Stimulated activated CD8-positive, alpha-beta memory T cell treated with anti-CD3 and anti-CD28 coated beads, Interleukin-4, amount 100 ng/mL, for 48 hours (primary cell): ENCODE measurements at places on chromosomes 13 and 19.
A peak's percentile ranks its signal among the peaks of the same experiment; 100 is the strongest.

GRCh38 chr19:33564836-33565338 lies 43.3 kb upstream of the PEPD start:
- no peak for DNase-seq

GRCh38 chr13:51291341-51291740 lies 48.1 kb upstream of the SERPINE3 start:
- DNase-seq, result no peak

GRCh38 chr19:29285878-29286277 lies 72.9 kb upstream of the UQCRFS1 start:
- DNase-seq, result no peak

GRCh38 chr19:42942187-42942789 lies 5.3 kb upstream of the PSG7 start:
- DNase-seq, result no peak

GRCh38 chr13:23776698-23777574 lies 112.3 kb downstream of the MIPEP start:
- no peak for DNase-seq

GRCh38 chr13:22517544-22517943 lies 663.2 kb upstream of the SGCG start:
- DNase-seq, result no peak

DNA sequence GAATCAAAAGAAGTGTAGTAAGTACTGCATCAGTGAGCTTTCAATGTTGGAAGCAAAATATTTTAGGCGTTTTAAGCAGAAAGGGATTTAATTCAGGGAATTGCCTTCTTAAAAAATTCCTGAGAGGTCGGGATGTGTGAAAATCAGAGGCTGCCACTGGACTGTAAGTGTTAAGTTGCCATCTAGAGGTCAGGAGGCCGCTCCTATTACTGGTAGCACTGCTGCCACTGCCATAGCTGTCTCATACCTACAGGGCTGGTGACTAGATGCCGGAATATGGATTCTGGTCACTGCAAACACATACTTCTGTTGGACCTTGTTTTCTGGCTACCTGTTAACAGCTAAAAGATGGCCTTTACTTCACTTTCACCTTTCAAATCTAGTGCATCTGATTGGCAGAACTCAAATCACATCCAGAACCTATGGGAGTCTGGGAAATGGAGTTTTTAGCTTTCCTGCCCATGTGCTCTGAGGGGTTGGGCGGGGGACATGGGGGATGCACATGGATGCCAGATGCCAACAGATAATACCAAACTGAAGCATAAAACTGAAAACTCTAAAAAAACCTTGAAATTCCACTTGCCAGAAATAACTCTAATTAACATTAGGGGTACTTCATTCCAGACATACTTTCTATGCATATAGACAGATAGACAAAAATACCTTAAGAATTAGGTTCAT lies 29.8 kb downstream of the DGKH start:
- no peak for DNase-seq

DNA sequence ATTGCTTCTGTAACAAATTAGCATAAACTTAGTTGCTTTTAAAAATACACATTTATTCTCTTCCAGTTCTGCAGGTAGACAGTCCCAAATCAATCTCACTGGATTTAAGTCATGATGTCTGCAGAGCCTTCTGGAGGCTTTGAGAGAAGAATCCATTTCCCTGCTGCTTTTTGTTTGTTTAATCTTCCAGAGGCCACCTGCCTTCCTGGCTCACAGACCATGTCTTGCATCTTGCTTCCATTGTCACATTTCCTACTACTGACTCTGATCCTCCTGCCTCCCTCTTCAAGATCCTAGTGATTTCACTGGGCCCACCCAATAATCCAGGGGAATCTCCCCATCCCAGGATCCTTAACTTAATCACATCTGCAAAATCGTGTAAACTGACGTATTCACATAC lies 473.3 kb downstream of the ITGBL1 start:
- DNase-seq, result no peak

DNA sequence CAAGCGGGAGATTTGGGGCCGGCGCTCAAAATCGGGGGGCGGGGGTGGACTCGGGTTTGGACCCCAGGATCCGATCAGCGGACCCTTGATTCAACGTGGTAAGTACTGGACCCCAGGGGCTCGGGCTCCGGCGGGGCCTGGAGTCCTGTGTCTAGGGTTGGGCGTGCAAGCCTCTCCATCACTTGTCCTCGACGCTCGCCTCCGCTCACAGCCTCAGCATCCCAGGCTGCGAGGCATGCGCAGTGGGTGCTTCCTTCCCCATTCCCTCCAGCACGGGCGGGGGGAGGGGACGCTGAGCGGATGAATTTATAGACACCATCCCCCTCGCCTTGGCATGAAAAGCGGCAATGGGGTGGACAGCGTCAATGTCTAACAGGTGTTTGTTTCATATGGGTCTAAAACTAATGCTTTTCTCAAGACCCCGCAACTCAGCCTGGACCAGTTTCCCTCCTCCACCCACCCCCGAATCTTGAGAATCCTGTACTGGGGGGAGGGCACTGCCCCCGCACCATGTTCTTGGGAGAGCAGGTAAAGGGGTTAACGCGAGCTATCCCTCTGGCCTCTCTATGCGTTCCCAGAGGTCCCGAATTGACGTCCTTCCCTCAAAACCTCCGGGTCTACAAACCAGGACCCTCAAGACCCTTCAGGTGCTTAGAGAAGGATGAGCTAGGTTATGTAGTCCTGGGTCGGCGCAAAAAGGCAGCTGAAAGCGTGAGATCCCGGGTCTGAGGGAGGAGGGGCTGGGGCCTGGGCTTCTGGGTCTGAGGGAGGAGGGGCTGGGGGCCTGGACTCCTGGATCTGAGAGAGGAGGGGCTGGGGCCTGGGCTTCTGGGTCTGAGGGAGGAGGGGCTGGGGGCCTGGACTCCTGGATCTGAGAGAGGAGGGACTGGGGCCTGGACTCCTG lies 579 bp downstream of the CPT1C start:
- DNase-seq, result peak; percentile 66

DNA sequence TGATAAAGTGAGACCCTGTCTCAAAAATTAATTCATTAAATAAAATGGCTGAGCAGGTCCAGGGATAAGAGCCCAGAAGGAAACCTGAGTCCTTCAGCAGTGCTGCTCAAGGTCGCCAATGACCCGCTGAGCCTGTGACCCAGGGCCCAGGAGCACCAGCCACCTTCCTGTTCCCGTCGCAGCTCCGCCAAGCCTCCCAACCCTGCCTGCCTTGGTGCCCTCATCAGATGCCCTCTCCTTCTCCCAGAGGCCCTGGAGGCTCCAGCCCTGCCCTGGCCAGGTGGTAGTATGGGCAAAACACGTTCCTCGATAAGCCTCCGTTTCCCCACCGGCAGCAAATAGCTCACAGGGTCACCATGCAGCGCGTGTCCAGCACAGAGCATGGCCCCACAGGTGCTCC lies 2.6 kb downstream of the REXO1 start:
- DNase-seq, result no peak

- no peak for DNase-seq
Observed at GRCh38 chr13:46543287-46543686, 9.7 kb upstream of the LRCH1 start.

DNA sequence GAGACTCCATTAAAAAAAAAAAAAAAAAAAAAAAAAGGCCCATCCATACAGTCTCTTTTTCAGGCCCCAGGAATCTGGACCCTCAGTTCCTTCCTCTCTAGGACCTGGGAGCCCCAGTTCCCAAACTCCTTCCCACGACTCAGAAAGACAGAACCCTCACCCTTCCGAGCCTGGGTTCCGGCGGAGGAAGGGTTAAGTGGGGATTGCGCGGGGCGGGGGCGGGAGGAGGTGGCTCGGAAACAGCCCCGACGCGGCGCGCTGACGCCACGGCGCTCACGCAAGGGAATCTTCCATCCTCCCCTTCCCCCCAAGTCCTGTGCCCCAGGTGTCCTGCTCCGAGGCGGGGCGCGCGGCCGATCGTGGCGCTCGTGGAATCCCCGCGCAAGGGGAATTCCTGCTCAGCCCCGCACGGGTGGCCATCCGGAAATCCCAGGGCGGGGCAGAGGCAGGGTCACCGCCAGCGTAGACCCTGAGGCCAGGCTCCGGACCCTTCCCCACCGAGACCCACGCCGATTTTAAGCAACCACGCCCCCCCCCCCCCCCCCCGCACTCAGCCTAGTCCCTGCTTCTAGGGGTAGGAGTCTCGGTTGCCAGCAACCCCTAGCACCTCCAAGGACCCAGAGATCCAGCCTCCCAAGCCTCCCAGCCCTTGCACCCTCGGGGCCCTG lies 659 bp downstream of the NFKBID start:
- peak; percentile 90 for DNase-seq

DNA sequence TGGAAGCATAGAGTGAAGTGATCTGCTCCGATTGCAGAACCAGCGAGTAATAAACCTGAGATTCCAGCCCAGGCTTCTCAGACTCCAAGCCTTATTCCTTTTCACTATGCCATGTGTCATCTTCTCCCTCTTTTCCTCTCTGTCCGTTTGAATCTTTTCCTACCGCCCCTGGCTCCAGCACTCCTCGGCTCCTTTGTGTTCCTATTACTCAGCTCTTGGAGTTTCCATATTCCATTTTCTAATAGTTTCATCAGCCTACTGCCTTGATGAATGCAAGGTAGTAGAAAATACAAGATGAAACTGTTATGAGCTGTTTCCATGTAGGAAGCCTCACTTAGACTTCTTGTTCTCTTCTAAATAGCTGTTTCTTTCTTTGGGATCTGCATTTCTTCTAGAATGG lies 138.6 kb downstream of the MYO16 start:
- DNase-seq, result no peak

DNA sequence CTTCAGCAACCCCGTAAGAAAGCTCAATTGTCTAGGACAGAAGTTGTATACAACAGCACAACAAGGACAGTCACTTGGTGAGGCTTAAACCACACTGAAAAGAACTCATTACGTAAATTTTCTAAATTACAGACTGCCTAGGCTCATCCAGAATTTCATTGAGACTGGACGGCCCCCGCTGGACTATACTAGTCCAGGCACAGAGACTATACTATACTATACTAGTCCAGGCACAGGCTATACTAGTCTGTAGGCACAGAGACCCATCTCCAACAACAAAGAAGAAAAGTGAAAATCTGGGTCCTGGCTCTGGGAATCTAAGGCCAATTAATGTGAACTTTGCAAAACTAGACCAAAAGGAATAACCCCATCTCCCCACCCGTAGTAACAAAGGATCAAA lies 700 bp downstream of the ZNF816 start:
- DNase-seq, result no peak

DNA sequence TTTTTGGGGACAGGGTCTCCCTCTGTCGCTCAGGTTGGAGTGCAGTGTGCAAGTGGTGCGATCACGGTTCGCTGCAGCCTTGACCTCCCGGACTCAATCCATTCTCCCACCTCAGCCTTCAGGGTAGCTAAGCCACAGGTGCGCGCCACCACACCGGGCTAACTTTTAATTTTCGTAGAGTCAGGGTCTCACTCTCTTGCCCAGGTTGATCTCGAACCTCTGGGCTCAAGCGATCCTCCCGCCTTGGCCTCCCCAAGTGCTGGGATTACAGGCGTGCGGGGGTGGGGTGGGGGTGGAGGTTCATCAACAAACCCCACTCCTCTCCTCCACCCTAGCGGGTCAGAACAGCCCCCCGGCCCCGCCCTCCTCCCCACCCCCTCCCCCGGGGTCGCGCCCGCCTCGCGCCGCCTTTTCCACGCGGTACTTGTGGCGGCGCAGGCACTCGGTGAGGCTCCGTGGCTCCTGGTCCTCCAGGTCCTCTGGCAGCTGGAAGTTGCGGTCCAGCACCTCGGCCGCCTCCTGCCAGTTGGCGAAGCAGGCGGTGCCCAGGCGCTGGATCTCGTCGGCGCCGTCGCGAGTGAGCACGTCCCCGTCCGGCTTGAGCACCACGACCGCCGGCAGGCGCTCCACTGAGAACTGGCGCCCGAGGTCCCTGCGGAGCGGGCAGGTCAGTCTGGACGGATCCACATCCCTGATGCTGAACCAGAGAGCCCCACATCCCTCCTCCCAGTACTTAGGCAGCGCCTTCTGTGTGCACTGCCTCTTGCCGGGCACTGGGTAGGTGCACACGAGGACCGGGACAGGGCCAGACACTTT lies 5.2 kb downstream of the NXNL1 start:
- no peak for DNase-seq

DNA sequence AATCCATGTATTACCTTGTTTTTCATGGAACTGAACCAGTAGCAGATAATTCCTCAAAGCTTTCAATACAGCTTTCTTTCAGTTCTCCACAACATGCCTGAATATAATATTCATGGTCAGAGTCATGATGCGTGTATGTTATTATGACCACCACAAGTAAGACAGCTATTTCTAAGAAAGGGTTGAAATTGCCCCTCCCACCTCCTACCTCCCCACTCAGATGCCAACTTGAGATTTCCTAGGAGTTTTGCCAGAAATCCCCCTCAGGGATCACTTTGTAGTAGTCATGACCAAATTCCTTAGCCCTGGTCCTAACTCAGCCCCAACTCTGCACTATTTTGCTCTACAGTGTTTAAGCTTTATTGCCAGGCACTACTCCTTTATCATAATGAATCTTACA lies 69.9 kb upstream of the RAP2A start:
- DNase-seq, result no peak

DNA sequence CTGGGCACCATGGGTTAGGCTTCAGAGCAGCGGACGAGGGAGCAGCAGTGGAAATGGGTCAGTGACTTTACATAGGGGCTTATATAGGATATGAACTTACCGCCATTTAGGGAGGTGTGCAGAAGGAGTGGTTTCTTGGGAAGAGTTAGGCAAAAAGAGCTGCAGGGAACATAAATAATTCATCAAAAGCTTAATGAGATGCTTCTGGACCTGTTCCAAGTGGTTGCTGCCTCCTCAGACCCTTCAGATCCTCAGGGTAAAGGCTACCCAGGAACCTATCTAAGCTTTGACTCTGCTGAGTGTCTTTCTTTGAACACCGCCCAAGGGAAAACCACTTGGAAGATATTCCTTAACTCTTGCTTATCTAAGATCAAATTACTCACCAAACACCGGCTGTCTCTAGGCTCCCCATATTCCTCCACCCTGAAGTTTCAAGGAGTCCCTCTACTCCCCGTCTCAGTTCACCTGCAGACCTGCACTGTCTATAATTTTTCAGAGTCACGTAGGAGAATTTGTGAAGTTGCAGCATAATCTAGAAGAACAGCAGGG lies at the start of gene IGFL4:
TSS of gene IGFL4 (minus strand) at position 51 of the 549 bp plus-strand sequence. CDS start at position 11, 40 bp downstream.
- DNase-seq, result no peak

GRCh38 chr13:107961849-107962608 lies 253.3 kb downstream of the LIG4 start:
- DNase-seq, result no peak

- DNase-seq, result no peak
Observed at GRCh38 chr19:38669552-38669951, 22.1 kb downstream of the ACTN4 start.

DNA sequence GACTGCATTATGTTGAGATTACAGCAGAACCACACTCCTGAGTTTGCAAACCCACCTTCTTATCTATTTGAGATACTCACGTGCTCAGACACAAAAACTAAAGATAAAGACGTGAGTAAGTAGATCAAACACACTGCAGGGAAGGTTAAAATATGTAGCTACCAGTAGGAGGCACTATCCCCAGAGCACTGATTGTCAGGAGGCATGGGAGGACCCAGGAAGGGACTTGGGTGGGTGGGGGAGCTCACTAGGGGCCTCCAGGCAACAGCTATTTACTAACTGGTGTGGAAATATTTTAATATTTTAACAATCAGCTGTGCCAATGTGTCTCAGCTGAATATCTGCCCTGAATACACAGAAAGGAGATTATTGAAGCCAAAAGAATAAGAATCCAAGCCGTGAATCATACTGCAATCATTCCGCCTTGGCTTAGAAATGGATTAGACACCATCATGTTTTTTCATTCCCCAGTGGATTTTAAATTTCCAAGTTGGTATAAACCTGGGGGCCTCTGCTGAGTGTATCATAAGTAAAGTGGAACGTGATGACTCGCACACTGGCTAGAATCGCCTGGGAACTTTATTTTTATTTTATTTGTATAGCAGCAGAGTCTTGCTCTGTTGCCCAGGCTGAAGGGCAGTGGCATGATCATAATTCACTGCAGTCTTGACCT lies 73.2 kb upstream of the CACNA1A start:
- DNase-seq, result no peak
